ENCODE measurements at places on chromosomes 6 and 20. TPM values are rescaled to one million over a fixed set of nuclear protein-coding genes. Genes with fewer than 3 reads are reported as not detected.

DNA sequence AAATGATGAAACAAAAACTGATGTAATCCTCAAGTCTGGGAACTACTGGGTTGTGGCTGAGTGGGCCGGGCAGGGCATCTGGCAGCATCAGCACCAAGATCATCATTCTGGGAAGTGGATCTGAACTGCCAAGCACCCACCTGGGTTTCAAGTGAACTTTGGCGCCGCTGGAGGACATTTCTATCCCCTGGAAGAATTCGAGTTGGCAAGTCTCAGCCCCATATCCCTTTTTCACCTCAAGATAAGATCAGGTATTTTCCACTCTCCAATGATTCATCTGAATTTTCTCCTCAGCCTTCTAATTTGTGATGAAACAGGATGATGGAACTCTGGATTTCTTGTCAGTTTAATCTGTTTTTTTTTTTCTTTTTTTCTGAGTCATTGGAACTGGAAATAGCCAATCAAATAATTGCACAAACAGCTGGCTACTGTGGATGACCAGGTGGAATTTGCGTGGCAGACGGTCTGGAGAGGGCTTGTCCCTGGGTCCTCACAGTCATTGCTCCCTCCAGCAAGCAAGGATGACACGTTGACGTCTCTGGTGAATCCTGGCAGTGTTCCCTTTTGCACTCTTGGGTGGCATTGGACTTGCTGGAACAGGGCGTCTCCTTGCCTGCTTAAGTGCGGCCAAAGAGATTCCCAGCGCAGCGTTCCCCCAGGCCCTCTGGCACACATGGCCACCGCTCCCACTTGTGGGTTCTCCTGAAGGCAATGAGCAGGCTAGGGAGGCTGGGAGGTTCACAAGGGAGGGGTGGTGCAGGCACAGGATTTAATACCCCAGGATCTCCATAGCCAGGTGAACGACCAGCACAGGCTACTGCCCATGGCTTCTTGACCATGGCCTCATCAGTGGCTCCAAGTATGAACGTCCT is 80.4 kb downstream of the DHX35 start:
- no peak overlapping the region for H3K27ac ChIP-seq
- no peaks in the 10 kb centered on the region for H3K4me1 ChIP-seq

DNA sequence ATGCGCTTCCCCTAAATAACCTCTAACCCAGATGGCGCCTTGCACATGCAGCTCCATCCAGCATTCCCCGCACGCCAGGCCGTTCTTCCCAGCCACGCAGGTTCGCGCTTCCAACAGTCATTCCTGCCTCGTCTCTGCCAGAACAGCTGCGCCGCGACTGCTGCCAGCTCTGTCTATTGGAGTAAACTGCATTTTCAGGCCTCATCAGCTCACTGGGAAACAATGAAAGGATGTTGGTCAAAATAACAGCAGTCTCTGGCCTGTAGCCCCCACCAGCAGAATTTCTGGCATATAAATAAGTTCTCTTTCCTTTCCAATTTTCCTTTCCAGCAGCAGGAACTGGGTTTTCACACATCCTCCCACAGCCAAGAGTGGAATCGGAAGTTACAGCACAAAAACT is 14.6 kb downstream of the NRSN1 start:
- H3K27me3 ChIP-seq = no peaks in the 10 kb centered on the region
- no peak for DNase-seq
- no peak overlapping the region for H3K4me3 ChIP-seq
- H3K36me3 ChIP-seq = no peaks in the 10 kb centered on the region
- H3K4me1 ChIP-seq = no peaks in the 10 kb centered on the region
- H3K27ac ChIP-seq = no peak overlapping the region

- no peak overlapping the region for H3K4me3 ChIP-seq
- no peaks in the 10 kb centered on the region for H3K27me3 ChIP-seq
- H3K4me1 ChIP-seq = peaks cover 73% of the 10 kb centered on the region
- H3K27ac ChIP-seq = no peak overlapping the region
- DNase-seq = no peak
Measured at GRCh38 chr20:38112930-38113294, 52.2 kb downstream of the TGM2 start.

GRCh38 chr6:109434456-109434855 is 6.0 kb downstream of the PPIL6 start:
- H3K27ac ChIP-seq = no peak overlapping the region
- no peaks in the 10 kb centered on the region for H3K36me3 ChIP-seq
- no peaks in the 10 kb centered on the region for H3K27me3 ChIP-seq
- DNase-seq = no peak
- no peak overlapping the region for H3K4me3 ChIP-seq
- no peaks in the 10 kb centered on the region for H3K4me1 ChIP-seq

DNA sequence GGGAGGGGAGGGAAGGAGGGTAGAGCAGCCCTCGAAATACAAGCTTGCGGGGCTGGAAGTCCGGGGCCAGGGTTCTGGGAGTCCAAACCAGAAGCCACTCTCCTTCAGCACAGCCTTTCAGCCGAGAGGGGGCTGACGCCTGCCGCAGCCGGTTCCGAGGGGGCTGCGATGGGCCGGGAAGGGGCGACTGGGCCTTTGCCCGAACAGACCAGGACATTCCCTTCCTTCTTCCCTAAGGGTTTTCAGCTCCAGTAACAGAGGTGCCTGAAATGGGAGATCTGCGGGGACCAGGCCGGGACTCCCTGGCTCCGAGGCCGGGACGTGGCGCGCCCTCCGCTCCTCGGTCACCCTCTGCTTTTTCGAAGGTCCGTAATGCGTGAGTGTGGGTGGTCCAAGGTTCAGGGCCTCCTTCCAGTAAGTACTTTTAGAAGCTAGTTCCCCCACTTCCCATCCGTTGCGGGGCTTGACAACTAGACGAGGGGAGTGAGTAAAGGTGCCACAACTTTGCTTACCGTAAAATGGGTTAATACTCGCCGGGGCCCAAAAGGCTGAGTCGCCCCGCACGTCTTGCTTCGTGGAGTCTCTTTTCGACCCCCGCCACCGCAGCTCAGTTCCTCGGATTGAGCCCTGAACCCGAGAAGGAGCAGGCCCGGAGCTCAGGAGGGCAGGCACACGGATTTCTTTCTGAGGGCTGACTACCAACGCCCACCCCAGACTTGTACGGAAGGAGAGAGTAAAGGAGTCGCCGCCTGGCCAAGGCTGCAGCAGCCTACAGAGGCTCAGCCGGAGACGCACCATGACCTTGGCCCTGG is 2.9 kb upstream of the OLIG3 start:
- H3K27ac ChIP-seq = no peak overlapping the region
- H3K4me3 ChIP-seq = no peak overlapping the region
- no peaks in the 10 kb centered on the region for H3K4me1 ChIP-seq
- H3K36me3 ChIP-seq = no peaks in the 10 kb centered on the region
- H3K27me3 ChIP-seq = no peaks in the 10 kb centered on the region
- no peak for DNase-seq

- H3K36me3 ChIP-seq = no peaks in the 10 kb centered on the region
- no peak overlapping the region for H3K4me3 ChIP-seq
- no peaks in the 10 kb centered on the region for H3K4me1 ChIP-seq
- no peak overlapping the region for H3K27ac ChIP-seq
- no peak for DNase-seq
Measured at GRCh38 chr6:4446982-4447381, 311.6 kb upstream of the ECI2 start.

DNA sequence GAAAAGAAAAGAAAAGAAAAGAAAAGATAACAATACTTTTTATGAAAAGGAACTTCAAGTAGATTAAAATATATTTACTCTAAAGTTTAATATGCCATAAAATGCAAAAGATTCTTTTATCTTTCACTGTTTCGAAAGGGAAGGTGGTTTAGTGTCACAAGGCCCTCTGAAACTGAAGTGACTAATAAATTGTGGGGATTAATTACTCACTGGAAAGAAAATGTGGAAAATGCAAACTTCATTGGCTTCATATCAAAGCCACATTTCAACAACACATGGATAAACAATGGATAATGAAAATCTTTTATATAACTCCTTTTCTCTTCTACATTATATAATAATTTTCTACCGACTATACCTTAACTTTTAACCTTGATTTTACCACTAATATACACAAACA is 320.5 kb upstream of the RSPO3 start:
- no peak for DNase-seq
- H3K27me3 ChIP-seq = no peaks in the 10 kb centered on the region
- no peak overlapping the region for H3K4me3 ChIP-seq
- H3K27ac ChIP-seq = no peak overlapping the region
- no peaks in the 10 kb centered on the region for H3K4me1 ChIP-seq

- H3K27ac ChIP-seq = no peak overlapping the region
- H3K36me3 ChIP-seq = no peaks in the 10 kb centered on the region
- H3K4me1 ChIP-seq = peaks cover 7% of the 10 kb centered on the region
- no peaks in the 10 kb centered on the region for H3K27me3 ChIP-seq
- no peak for DNase-seq
- no peak overlapping the region for H3K4me3 ChIP-seq
Measured at GRCh38 chr6:130525408-130525807, 159.6 kb downstream of the TMEM200A start.

DNA sequence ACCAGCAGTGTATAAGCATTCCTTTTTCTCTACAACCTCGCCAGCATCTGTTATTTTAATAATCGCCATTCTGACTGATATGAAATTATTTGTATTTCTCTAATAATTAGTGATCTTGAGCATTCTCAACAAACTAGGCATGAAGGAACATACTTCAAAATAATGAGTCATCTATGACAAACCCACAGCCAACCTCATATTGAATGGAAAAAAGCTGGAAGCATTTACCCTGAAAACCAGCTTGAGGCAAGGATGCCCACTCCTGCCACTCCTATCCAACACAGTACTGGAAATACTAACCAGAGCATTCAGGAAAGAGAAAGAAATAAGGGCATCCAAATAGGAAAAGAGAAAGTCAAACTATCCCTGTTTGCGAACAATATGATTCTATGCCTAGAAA is 390.6 kb upstream of the ID4 start:
- H3K4me1 ChIP-seq = no peaks in the 10 kb centered on the region
- no peak overlapping the region for H3K4me3 ChIP-seq
- no peaks in the 10 kb centered on the region for H3K36me3 ChIP-seq
- H3K27ac ChIP-seq = no peak overlapping the region

GRCh38 chr6:6176127-6176526 is 144.3 kb downstream of the F13A1 start:
- H3K4me3 ChIP-seq = no peak overlapping the region
- no peaks in the 10 kb centered on the region for H3K4me1 ChIP-seq
- H3K27me3 ChIP-seq = no peaks in the 10 kb centered on the region
- no peak for DNase-seq
- H3K36me3 ChIP-seq = no peaks in the 10 kb centered on the region

DNA sequence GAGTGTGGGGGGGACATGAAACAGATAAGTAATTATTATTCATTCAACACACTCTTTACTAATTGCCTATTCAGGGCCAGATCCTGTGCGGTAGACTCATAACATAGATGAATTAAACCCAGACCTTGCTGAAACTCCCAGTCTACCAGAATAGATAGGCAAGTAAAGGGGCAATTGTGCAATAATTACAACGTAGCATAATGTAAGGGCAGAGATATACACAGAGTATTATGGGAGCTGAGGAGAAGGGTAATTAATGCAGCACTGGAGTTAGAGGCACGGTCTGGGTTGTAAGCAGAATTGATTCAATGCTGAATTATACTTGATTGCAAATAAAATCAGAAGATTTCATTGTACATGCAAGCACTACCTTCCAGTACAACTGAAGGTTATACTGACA is 29.2 kb downstream of the RIMS4 start:
- H3K27ac ChIP-seq = no peak overlapping the region
- no peaks in the 10 kb centered on the region for H3K4me1 ChIP-seq
- H3K36me3 ChIP-seq = no peaks in the 10 kb centered on the region
- DNase-seq = no peak
- no peaks in the 10 kb centered on the region for H3K27me3 ChIP-seq

The PRR18 gene
- 0.33 TPM for total RNA-seq

The CCM2L gene
- 1.2 TPM for total RNA-seq

The LPA gene
- total RNA-seq = not detected

The CD93 gene
- not detected for total RNA-seq

The DPPA5 gene
- total RNA-seq = not detected
